Testis (tissue), 5 donors: ENCODE measurements at places on chromosomes 1 and 21. TPM values are rescaled to one million over a fixed set of nuclear protein-coding genes. Genes with fewer than 3 reads are reported as not detected.

NCAM2 gene
- total RNA-seq: 26.1 TPM

GRCh38 chr1:242017580-242018233 is 18.8 kb upstream of the MAP1LC3C start:
- peak; percentile 72 for DNase-seq

- DNase-seq: no peak
Measured at GRCh38 chr21:41585199-41585994, 77.4 kb upstream of the TMPRSS2 start.

CELA2A gene
- 3.7 TPM for total RNA-seq

DNA sequence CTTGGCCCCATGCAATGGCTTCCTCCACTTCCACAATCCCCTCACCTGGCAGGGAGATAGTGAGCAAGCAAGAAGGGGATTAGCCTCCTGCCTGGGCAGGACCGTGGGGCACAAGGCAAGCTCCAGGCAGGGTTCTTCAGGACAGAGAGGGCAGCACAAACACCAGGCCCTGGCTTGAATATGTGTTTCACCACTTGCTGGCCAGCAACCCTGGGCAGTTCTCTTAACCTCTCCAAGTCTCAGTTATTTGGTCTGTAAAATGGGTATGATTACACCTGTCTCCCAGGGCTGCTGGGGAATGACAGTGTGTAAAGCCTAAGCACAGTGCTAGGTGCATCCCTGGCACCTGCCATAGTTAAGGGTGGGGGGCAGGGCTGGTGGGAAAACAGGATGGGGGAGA is 31.9 kb downstream of the H3-3A start:
- DNase-seq: no peak

GRCh38 chr1:155256058-155256852 is 972 bp upstream of the ENTREP3 start:
- no peak for DNase-seq
